ENCODE measurements at places on chromosomes 5 and 9.

DNA sequence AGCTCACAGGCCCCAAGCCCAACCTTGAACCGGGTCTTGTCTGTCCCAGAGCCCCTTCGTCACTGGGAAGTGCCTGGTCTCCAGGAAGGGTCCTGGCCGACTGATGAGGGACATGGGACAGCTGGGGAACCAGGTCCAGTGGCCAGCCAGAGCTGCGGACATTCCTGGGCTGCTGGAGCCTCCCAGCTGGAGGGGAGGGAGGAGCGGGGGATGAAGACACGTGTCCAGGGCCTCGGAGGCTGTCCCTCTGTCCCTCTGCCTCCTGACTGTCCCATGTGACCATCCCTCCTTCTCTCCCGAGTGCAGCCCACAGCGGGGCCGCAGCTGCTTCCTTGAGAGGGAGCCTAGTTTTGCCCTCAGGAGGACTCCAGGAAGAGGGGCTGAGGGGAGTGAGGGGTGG is 41.7 kb upstream of the UBAC1 start:
- no peak for DNase-seq

DNA sequence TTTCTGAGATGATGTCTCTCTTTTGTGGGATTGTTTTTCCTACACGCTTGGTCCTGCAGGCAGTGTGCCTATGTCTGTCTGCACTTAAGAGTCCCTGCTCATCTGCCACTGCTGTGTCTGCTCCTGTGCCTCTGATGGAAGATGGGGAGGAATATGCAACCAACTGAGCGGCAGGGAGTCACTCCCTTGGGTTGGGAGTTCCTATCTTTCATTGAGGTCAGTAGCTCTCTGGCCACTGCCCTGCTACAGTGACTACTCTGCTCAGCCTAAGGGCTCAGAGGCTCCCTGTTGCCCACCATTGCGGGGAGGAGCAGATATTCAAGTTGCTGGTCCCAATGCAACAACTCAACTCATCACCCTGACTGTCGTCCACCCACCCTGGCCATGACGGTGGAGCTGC is 13.4 kb upstream of the FAM163B start:
- no peak for DNase-seq

DNA sequence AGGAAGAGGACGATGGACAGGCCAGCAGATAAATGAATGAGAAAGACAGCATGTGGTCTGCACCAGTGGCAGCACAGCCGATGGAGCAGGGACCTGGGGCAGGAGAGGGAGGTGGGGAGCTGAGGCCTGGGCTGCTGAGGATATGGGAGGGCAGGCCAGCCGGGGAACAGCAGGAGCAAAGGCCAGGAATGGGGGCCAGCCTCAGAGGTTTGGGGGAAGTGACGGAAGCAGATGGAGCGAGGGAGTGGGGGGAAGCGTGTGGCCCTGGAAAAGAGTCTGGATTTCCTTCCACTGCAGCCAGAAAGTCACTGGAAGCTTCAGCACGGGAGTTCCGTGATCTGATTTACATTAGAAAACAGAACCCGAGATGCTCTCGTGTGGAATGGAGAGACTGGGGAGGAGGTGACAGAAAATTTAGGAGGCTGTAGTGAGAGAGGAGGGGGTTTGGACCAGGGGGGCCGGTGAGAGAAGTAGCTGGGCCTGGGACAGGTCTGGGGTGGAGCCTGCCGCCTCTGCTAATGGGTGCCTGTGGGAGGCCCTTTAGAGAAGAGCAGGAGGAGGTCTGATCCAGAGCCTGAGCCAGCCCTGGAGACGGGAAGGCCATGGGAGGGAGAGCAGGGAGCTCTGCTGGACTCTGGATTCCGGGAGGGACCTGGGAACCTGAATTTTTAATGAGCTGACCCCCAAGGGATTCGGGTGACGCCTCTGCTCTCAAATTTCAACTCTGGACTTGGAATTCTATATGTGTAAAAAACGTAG is 65.4 kb downstream of the TSPAN17 start:
- no peak for DNase-seq

- no peak for DNase-seq
These were observed 17.9 kb downstream of the MYO10 start for GRCh38 chr5:16918156-16918555.

GRCh38 chr5:150261231-150261630 is 28.3 kb downstream of the CAMK2A start:
- no peak for DNase-seq

DNA sequence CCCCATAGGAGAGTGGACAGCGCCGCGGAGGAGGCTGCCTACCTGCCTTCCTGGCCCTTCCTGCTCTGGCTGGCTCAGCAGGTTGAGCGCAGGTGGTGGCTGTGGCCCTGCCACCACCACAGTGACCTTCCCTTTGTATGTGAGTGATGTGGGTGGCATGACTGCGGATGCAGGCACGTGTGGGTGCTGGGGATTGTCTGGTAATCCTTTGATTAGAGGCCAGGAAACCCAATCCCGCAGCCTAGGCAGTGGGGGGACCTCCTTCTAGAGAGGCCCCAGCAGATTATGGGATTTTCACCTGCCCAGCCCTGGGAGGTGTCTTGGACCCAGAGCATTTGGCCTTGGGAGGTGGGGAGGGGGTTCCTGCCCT is 16.5 kb downstream of the RXRA start:
- no peak for DNase-seq

GRCh38 chr5:62653001-62653863 is 74.6 kb downstream of the LRRC70 start:
- no peak for DNase-seq

DNA sequence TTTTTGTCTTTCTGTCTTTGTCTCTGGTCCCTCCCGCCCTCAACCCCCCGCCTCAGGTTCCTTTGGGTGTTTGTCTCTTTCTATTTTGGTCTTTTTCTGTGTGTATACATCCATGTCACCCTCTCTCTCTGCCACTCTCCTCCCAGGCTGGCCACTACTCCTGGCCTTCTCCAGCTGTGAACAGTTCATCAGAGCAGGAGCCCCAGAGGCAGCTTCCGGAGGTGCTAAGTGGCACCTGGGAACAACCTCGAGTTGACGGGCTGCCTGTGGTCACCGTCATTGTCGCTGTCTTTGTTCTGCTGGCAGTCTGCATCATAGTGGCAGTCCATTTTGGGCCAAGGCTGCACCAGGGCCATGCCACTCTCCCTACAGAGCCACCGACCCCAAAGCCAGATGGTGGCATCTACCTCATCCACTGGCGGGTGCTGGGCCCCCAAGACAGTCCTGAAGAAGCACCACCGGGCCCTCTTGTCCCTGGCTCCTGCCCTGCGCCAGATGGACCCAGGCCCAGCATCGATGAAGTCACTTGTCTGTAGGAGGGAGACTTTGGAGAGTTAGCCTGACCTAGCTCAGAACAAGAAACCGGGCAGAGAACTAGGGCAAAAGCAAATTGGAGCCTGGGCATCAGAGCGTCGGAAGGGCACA is 1.7 kb downstream of the SMIM33 start:
- no peak for DNase-seq

DNA sequence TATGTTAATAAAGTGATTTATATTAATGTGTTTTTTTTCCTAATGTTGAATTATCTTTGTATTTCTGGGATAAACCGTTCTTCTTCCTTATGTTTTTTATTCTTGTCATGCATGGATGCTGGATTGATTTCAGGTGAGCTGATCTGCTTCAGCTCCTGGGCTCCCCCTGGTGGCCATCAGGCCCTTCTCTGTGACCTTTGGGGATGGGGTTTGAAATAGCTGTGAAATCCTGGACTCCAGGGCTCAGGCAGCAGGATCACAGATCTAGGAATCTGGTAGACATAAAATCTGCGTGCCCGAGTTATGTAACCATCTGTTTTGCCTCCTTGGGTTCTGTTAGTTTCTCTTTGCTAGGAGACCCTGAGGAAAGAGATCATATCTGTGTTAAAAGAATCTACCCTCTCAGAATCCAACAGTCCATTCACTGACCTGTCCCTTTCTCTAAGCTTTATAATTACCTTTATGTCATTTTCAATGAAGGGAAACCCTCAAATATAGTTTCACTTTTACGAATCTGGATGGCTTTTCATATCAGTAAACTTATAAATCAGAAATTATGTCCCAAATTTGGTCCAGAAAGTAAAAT is 12.2 kb upstream of the OR13J1 start:
- DNase-seq: peak; percentile 59

GRCh38 chr9:99690573-99690972 is 131.1 kb upstream of the NR4A3 start:
- peak; percentile 68 for DNase-seq

- DNase-seq: peak; percentile 75
These were observed 19.8 kb downstream of the CORO2A start for GRCh38 chr9:98172604-98173003.

- DNase-seq: no peak
These were observed 3.2 kb upstream of the STPG3 start for GRCh38 chr9:137247916-137248175.

- no peak for DNase-seq
These were observed 122.7 kb downstream of the FSTL4 start for GRCh38 chr5:133489632-133490031.

- peak; percentile 29 for DNase-seq
These were observed 52.5 kb downstream of the JADE2 start for GRCh38 chr5:134577796-134578577.

- DNase-seq: no peak
These were observed 208.6 kb upstream of the PAPPA start for GRCh38 chr9:115945009-115945431.

DNA sequence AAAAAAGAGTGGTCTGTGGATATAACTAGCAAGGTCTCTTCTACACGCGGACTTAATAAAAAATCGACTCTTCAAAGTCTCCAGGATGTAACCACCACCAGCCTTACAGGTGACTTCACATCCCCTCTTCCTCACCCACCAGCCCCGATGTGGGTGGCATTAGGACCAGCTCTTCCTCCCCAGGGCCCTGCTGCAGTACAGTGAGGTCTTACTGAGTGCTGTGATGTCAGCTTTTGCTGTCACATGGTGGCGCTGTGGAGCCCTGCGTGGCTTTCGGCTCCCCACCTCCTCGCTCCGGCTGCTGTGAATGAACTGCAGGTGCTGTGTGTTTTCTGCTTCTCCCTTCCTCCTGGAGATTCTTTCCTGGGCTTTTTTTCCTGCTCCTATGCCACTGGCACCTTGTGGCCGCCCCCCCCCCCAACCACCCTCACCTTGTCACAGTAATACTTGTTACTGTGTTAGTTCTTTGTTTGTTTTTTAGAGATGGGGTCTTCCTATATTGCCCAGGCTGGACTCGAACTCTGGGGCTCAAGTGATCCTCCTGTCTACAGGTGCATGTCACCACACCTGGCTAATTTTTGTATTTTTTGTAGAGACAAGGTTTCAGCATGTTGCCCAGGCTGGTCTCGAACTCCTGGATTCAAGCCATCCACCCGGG is 15.8 kb upstream of the RAPGEF1 start:
- DNase-seq: peak; percentile 80

DNA sequence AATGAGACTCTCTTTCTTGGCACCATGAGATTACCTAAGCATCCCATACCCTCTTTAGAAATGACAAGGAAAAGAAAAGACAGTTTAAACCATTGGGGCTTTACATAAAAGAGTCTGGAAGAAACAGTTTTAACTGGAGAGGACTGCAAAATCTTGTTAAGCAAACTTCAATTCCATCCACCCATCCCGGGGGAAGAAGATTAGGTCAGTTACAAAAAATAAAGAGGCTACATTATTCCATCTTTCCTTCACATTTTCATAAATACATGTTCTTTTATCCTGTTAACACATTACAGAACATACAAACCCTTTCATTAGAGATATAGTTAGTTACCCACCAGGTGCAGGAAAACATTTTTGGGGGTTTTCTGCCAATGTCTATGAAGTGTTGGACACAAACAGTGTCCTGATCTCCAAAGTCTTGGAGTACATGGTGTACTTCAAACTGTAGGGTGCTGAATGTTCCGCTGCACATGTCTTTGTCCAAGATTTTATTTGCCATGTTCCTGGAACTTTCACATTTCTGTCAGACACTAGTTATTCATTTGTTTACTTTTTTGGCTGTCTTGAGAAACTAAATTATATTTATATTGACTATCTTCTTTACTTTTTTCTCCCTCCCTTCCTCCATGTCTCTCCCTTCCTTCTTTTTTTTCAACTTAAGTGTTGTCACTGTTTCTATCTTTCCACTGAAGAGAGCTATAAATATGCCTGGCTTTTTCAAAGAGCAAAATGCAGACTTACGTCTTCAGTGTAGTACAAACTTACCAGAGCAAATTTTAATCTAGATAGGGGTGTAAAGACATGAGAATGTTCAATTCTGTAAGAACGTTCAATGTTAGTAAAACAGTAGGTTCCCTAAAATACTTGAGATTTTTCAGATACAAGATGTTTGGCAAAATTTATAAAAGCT is 410.9 kb upstream of the PRR16 start:
- DNase-seq: no peak

DNA sequence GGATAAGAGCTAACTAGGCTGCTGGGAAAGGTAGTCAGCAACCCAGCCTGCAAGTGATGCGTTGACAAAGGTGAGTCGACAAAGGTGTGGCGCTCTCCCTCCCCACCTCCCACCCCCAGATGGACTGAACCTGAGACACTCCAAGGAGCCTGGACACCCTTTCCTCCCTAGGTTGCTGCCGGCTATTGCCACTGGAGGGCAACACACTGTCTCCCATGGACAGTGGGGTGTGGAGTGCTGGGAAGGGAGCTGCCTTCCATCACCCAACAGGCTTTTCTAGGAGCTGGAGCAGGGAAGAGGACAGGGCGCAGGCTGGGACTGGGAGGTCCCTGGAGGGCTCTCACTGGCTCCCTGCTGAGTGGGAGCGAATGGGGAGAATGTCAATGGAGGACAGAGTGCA is 75.4 kb upstream of the ARAP3 start:
- DNase-seq: peak; percentile 16

GRCh38 chr5:140242099-140242498 is 60.8 kb downstream of the PFDN1 start:
- DNase-seq: no peak

DNA sequence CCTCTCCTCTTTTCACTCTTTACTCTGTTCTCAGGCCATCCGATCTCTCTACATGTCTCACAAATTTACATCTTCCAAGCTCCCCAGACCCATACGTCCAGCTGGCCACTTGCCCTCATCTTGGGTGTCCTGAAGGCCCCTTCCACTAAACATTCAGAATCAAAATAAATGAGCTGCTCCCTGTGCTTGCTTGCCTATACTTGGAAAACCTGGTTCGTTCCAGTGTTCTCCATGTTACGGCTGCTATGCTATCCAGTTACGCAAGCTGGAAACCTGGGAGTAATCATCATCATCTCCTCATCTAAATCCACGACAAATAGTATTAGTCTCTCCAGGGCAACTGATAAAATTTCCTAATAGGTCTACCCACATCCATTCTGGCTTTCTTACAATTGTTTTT is 165.0 kb upstream of the FBXL17 start:
- no peak for DNase-seq

DNA sequence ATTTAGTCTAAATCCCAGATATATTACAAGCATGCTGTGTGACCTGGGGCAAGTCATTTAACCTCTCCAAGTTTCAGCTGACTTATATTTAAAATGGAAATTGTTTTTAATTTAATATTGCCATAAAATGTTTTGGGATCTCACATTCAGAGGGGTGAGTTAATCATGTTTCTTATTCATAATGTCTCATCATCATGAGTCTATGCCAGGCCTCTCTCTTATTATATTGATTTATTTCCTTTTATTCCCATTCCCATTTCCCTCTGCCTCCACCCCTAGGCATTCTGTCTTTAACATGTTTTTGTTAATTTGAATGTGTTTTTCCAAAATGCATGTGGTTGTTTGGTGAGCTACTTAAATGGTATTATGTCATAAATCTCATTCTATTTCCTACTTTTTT is 39.0 kb upstream of the TTC1 start:
- DNase-seq: no peak
